Activated naive CD4-positive, alpha-beta T cell treated with anti-CD3 and anti-CD28 coated beads for 36 hours (primary cell): ENCODE measurements at places on chromosomes 3 and 15.

DNA sequence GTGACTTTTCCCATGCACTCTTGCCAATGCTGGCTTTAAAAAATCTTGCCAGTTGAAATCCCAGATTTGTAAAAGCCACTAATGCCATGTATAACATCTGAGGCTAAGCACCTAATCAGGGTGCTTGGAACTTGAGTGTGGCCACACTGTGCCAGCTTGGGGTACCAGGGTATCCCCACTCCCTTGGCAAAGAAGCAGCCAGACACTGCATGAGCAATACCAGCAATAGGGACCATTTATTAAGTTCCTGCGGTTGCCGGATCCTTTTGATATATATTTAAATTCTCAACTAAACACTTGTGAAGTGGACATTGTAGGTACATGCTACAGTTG lies 2.2 kb upstream of the RHCG start:
- H3K27me3 ChIP-seq = peaks cover 47% of the 10 kb centered on the region
- H3K36me3 ChIP-seq = no peaks in the 10 kb centered on the region
- DNase-seq = no peak

GRCh38 chr3:127751782-127752181 lies 70.5 kb downstream of the MGLL start:
- H3K4me3 ChIP-seq = no peak overlapping the region
- no peak for DNase-seq
- H3K36me3 ChIP-seq = no peaks in the 10 kb centered on the region
- no peaks in the 10 kb centered on the region for H3K27me3 ChIP-seq
- peaks cover 29% of the 10 kb centered on the region for H3K4me1 ChIP-seq

DNA sequence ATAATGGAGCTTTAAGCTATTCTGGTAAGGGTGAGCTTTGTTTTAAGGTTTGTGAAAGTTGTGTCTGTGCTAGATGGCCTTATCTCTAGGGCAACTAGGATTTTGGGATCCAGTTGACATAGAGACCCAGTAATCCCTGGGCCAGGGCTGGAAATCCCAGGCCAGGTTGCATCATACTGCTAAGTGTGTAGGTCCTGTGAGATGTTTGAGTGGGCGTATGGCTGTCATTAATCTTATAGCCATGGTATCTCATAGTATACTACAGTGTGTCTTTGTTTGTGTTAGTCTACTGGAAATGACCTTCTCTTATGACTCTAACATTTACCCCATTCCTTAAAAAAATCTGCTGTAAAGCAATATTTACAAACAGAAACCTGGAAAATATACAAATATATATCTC lies 151.4 kb downstream of the CACNA2D3 start:
- H3K4me3 ChIP-seq = no peak overlapping the region
- H3K4me1 ChIP-seq = no peaks in the 10 kb centered on the region
- no peak overlapping the region for H3K27ac ChIP-seq
- DNase-seq = no peak

DNA sequence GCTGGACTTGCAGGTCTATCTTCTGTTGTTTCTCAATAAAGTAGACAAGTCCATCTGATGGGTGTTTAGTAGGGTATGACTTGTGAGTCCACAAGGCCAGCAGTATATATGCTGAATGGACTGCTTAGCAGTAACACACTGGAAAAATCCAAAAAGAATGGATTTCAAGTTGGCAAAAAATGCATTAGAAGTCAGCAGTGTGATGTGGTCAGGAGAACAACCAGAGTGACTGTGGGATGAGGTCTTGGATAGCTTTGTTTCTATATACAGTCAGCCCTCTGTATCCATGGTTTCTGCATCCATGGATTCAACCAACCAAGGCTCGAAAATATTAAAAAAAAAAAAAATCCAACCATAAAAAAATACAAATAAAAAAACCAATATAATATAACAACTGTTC lies 55.8 kb downstream of the LPP start:
- no peak for DNase-seq
- peaks cover 7% of the 10 kb centered on the region for H3K36me3 ChIP-seq
- no peaks in the 10 kb centered on the region for H3K27me3 ChIP-seq

DNA sequence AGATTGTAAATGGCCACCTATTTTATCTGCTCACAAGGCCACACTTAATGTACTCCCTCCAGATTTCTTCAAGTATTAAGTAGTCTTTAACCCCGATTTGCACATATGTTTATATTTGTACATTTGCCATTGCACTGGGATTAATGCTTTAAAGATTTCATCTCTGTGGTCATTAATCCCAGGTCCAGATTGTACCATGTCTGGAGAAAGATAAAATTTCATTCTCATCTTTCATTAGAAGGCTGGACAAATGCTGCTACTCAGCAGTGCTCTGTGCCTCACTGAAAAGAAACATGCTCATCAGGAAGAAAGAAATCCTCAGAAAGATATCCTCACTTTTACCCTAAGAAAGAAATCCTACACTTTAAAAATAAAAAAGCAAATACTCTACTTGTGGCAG lies 62.5 kb upstream of the LRRC3B start:
- no peaks in the 10 kb centered on the region for H3K4me1 ChIP-seq
- H3K4me3 ChIP-seq = no peak overlapping the region
- H3K27ac ChIP-seq = no peak overlapping the region
- no peak for DNase-seq
- no peaks in the 10 kb centered on the region for H3K27me3 ChIP-seq
- H3K36me3 ChIP-seq = no peaks in the 10 kb centered on the region

- no peak overlapping the region for H3K4me3 ChIP-seq
- H3K36me3 ChIP-seq = no peaks in the 10 kb centered on the region
- no peak for DNase-seq
- H3K27ac ChIP-seq = no peak overlapping the region
Observed at GRCh38 chr3:50177346-50177745, 14.1 kb upstream of the GNAT1 start.

DNA sequence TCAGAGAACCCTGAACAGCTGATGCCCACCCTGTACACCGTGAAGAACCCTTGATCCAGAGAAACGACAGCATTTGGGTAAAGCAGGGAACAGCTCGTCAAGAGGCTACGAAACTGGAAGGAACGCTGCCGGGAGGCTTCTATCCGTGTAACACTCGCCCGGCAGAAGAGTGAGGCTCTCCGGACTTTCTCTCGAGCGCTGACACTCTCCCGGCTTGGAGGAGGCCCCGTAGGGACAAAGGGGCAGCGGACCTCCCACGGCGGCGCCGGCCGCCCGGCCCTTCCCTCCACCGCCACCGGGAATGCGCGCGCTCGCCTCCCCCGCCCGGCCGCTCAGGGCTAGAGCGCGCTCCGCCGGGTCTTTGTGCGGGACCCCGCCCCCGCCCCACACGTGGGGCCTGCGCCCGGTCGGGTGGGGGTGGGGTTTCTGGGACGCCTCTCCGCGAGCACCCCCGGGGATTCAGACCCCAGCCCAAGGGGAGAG lies 1.7 kb downstream of the HYAL2 start:
- H3K27me3 ChIP-seq = no peaks in the 10 kb centered on the region
- peak overlapping the region; percentile 86 for H3K4me3 ChIP-seq
- no peaks in the 10 kb centered on the region for H3K36me3 ChIP-seq
- H3K27ac ChIP-seq = no peak overlapping the region
- peaks cover 39% of the 10 kb centered on the region for H3K4me1 ChIP-seq
